ENCODE measurements at places on chromosomes 3 and 15. TPM values are rescaled to one million over a fixed set of nuclear protein-coding genes. Genes with fewer than 3 reads are reported as not detected.

DNA sequence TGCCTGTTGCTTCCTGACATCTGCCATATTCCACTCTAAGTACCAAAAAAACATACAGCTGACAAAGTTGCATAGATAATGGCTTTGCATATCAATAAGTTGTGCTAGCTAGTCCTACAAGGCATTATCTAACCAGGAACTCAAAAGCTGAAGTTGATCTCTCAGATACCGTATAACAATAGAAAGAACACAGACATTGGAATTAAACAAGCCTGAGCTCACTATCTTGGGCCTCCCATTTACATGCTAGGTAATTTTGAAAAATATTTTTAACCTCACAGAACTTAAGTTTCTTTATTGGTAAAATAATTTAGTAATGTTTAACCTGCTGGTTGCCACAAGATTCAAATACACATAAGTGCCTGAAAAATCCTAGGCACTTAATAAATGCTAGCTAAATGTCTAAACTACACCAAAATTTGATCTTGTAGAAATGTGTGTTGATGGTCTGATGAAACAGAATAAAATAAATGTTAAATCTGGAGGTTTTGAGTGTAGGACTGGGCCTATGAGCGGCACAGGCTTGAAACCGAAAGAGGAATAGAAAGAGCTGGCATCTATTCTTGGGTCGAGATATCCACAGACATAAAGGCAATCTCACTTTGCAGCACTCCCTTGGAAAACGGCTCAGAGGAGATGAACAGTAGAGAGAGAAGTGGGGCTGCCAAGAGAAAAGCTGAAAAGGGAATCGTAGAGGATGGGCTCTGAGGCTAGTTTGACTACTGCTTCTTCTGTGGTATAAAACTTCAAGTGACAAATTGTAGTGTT, 29.9 kb upstream of the TTC14 start:
- no peak for DNase-seq

DNA sequence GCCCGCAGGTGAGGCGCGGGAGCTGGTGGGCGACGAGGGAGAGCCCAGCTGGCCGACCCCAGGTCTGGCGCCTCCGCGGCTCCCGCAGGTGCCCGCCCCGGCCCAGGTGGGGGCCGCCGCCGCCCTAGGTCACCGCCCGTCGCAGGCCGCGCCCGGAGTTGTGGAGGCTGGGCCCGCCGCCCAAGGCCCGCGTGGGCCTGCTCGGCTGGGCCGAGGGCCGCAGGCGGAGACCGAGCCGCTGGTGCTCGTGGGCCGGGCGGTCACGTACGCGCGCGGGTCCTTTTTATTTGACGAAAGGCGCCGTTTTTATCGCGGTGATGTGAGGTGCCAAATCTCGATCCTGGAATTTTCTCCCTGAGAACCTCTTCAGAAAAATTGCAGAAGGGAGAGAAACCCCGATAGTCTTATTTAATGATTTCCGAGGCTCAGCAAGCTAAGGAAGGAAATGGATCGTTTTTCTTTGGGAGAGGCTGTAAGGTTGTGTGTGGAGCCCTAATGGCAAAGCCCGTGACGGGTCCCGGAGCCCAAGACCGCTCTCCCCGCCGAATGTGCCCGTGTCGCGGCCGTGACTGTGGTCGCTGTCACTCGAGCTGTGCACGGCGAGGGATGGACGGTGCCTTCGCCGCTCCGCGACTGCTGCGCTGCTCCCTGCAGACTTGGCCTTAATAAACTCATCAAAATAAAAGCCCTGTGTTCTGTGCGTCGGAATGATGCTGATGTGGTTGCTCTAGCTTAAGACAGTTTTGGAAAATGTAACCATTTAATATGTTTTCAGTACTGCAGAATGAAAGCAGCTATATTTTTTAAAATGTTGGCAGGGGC, 612 bp downstream of the APPL1 start:
- DNase-seq, result peak; percentile 36

GRCh38 chr3:43448098-43448497, 161.8 kb downstream of the SNRK start:
- DNase-seq, result no peak

- peak; percentile 96 for DNase-seq
These were observed 26.4 kb upstream of the TNFAIP8L3 start for GRCh38 chr15:51121118-51121517.

- DNase-seq, result no peak
These were observed 12.6 kb downstream of the CD86 start for GRCh38 chr3:122067588-122068240.

DNA sequence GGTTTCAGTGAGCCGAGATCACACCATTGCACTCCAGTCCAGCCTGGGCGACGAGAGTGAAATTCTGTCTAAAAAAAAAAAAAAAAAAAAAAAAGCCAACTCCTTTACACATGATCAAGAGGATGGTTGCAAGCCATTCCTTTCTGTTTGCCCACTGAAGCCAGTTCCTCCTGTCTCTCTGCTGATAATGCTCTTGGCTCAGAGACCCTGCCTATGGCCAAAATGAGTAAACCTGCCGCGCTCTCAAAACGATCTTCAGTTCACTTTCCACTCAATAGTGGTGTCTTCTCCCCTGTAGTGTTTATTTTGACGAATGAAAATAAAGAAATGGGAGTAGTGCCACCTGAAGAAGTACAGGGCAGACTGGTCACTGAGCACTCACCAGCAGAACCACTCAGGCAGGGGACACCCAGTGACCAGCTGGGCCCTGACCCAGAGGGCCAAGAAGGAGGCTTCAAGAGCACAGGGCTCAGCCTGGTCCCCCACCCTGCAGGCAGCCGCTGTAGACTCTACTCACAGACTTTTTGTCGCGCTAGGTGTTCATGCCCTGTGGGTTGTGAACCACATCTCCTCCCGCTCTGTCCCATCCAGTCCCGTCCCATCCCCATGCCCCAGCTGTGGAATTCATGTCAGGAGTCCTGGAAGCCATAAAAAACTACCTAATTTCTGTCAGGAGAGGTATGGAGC, 23.6 kb downstream of the GRAMD2A start:
- DNase-seq, result no peak

DNA sequence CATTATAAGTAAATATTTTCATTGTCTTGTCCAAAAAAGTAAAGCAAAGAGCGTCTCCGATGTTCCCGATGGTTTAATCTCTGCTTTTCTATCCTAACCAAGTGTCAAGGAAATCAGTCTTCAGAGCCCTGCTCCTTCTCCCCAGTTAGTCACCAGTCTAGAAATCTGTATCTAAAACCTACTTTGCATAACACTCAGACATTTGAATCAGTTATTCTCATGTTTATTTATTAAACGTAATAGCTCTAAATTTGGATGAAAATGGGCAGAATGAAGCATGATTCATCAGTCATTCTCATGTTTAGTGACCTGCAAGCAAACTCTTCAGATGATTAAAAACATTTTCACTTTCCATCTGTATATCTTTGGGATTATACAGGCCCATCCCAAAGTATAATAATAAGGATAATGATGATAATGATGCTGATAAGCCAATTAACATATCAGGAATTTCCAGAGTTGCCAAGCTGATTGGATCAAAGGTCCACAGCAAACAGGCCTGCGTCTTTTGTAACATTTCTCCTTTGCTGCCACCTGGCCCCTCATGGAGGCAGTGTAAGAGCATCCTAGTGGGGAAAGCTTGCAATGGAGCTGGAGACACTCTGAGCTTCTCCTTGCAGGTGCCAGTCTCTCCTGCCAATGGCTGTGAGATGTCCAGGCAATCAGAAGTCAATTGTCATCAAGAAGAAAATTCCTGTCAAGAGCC, 273.9 kb downstream of the IGSF11 start:
- no peak for DNase-seq

DNA sequence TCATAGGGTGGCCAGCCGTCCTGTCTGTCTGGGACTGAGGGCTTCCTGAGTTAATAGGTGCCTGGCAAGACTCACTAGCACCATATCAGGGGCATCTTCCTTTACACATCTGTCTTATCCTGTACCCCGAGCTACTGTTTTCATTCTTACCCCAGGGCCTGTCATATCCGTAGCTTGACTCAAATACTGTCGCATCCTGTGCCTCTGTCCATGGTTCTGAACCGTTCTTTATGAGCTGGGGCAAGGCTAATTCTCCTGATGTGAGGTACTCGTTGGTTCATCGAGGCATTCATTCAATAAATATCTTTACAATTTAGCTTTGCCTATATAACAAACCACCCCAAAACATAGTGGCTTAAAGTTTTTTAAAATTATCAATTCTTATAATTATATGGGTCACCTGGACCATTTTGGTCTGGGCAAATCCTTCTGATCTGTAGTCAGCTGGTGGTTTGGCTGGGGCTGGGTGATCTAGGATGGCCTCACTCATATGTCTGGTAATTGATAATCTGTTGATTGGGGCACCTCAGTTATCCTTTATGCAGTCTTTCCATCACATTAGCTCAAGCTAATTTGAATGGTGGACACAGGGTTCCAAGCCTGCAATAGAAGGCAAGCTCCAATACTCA, 121.2 kb downstream of the TLE3 start:
- DNase-seq, result peak; percentile 12

DNA sequence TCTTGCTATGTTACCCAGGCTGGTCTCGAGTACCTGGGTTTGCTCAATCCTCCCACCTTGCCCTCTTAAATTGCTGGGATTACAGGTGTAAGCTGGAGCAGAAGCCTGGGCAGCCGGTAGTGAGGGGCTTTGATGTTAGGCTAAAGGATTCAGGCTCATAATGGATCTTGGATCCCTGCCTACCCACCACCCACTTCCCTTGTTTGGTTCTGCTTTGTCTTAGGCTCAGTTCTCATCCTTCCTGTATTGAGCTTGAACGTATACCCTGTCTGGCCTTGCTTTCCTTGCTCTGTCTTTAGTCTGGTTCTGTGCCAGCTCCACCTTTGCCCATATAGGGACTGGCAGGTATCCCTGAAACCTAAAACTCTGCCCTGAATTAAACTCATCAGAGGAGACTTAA, 1.7 kb downstream of the PPCDC start:
- DNase-seq, result no peak

- DNase-seq, result peak; percentile 71
These were observed 315.1 kb upstream of the CBLB start for GRCh38 chr3:106183762-106184391.

DNA sequence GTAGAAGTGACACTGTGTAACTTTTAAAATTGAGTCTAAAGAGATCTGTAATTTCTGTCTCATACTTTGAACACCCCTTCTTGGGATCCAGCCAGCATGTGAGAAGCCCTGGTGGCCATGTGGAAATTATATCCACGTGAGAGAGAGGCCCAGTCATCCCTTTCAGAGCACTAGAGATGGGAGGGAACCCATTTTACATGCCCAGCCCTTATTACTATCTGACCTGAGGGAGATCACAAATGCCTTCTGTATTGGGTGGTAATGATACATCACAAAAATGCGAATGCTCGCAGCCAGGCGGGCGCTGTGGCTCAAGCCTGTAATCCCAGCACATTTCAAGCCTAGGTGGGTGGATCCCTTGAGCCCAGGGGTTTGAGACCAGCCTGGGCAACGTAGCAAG, 27.3 kb upstream of the TRAK1 start:
- DNase-seq, result peak; percentile 98

GRCh38 chr3:67296039-67296892, 298.2 kb downstream of the KBTBD8 start:
- DNase-seq, result no peak

DNA sequence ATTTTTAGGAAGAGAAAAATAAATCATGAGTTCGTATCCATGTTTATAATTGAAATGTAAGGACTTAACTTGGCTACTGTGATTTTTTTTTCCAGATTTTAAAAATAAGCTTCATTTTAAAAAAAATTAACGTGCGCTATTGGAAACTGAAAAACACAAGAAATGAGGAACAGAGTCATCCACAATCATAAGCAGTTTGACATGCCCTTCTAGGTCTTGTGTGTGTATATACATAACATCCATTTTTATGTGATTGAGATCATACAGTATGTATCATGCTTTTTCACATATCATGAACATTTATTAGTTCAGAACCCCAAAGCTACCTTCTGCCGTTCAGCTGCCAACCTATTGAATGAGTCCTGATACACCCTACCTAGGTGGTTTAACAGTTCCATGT, 22.7 kb downstream of the IREB2 start:
- DNase-seq, result no peak

- no peak for DNase-seq
These were observed 21.8 kb upstream of the DAPK2 start for GRCh38 chr15:64068133-64068532.

DNA sequence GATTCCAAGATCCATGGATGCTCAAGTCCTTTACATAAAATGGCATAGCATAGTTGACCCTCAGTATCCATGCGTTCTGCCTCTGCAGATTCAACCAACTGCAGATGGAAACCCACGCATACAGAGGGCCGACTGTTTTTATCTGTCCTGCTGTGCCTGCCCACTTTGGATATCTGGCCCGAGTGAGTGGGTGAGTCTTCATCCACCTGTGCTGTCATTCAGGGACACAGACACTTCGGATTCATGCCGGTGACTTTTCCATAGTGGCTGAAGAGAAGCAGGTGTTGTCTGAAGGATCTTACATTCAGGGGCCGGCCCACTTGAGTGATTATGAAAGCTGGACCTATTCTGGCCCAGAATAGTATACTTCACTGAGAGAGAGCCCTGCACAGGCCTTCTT, 85.1 kb downstream of the RYR3 start:
- no peak for DNase-seq

- no peak for DNase-seq
These were observed 184.2 kb upstream of the PDZRN3 start for GRCh38 chr3:73808862-73809509.

DNA sequence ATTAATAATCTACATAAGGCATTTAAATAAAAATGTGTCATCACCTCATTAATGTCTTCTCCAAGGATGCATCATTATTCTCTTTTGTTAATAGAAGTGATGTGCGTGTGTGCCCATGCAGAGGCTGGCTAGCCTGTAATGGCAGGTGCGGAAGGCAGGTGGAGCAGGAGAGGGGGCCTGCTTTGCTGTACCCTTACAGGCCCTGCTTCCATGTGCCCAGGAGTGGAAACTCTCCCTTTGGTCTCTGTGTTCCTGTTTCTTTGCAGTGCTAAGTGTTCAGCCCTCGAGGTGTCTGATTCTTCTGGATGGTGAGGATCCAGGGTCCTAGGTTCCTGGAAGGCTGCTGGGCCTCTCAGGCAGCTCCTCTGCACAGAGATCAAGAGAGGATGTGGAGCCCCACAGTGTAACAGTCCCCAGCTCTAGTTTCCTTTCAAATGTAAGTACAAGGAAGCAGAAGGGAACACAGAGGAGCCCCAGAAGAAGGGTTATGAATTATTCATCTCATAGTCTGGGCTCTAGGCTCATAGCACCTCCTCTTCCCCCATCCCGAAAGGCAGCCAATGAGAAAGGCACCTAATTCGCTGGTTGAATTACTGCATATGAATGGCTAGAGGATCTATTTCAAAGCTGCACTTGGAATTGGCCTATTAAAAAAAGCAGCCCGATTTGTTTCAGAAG, 39.2 kb upstream of the AGBL1 start:
- no peak for DNase-seq

GOLGA6L26 gene
- total RNA-seq, result not detected

HYAL1 gene
- total RNA-seq, result not detected

KLF15 gene
- 0.72 TPM for total RNA-seq

NEO1 gene
- total RNA-seq, result 4.9 TPM

CHCHD6 gene
- total RNA-seq, result 18.6 TPM

TUSC7 gene
- total RNA-seq, result not detected

C3orf70 gene
- total RNA-seq, result 0.14 TPM

STAC gene
- total RNA-seq, result not detected

CIAO2A gene
- 47.7 TPM for total RNA-seq

GPR62 gene
- total RNA-seq, result not detected

NDN gene
- total RNA-seq, result not detected

Data from HFFc6 (cell line).